ENCODE measurements at places on chromosomes 2 and 18.

- DNase-seq: no peak
Measured at GRCh38 chr18:62420513-62421209, 95.6 kb downstream of the TNFRSF11A start.

GRCh38 chr2:65658881-65659280 is 226.5 kb upstream of the SPRED2 start:
- no peak for DNase-seq

- no peak for DNase-seq
Measured at GRCh38 chr18:41687138-41687537, 267.9 kb upstream of the PIK3C3 start.

- no peak for DNase-seq
Measured at GRCh38 chr2:190763901-190764514, 115.1 kb downstream of the NAB1 start.

DNA sequence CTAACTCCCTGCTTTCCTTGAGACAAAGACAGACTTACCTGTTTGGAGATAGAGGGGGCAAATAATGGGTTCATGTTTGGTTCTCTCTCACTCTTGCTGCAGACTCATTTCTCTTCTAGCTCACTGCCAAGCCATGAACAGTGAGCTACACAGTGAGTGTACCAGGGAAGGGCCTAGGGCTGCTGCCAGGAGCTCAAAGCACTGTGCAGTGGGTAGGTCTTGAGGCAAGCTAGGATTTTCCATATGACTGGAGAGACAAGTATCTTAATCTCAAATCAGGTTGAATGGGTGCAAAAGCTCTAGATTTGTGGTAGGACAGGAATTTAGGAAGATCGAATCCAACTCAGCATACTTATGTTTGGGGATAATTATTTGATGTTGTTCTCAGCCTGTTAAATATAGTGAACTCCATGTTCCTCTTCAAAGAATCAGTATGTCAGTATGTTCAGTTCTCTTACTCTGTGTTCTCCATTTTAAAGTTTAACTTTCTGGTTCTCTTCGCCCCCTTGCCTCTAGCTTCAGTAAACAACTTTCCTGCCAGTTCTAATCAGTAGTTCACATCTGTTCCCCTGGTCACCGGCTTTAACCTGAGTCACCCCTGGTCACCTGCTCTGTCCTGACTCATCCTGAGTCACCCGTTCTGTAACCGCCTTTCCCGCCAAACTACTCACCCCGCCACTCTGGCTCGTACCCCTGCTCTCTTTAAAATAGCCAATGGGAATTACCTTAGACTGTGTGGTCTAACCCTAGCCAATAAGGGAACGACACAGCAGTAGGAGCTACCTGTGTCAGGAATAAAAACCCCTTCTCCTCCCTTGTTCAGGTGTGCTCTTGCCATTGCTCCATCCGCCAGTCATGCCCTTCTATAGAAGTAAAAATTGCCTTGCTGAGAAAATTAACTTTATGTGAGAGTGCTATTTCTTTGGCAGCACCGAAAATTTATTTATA is 21.9 kb downstream of the SLC25A52 start:
- no peak for DNase-seq

- no peak for DNase-seq
Measured at GRCh38 chr2:96909611-96910021, 39.7 kb upstream of the SEMA4C start.

DNA sequence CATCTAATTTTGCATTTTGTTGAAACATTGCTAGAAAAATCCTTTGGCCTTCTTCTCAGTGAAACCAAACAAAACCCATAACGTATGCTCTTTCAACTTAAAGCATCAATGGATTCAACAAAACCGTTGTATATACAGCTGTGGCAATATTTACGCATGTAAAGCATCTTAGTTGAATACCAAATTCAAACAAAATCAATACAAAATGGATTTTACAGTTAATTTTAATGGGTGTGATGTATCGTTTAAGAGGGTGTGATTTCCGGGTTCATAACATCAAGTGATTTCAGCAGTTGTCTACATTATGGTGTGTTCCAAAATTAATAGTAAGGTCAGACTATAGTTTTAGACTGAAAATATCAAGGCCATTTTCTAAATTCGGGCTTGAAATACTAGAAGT is 198.2 kb downstream of the TGIF1 start:
- no peak for DNase-seq

- DNase-seq: no peak
Measured at GRCh38 chr18:46155641-46156051, 51.5 kb downstream of the HAUS1 start.
